ENCODE measurements at places on chromosomes 12 and 14.

DNA sequence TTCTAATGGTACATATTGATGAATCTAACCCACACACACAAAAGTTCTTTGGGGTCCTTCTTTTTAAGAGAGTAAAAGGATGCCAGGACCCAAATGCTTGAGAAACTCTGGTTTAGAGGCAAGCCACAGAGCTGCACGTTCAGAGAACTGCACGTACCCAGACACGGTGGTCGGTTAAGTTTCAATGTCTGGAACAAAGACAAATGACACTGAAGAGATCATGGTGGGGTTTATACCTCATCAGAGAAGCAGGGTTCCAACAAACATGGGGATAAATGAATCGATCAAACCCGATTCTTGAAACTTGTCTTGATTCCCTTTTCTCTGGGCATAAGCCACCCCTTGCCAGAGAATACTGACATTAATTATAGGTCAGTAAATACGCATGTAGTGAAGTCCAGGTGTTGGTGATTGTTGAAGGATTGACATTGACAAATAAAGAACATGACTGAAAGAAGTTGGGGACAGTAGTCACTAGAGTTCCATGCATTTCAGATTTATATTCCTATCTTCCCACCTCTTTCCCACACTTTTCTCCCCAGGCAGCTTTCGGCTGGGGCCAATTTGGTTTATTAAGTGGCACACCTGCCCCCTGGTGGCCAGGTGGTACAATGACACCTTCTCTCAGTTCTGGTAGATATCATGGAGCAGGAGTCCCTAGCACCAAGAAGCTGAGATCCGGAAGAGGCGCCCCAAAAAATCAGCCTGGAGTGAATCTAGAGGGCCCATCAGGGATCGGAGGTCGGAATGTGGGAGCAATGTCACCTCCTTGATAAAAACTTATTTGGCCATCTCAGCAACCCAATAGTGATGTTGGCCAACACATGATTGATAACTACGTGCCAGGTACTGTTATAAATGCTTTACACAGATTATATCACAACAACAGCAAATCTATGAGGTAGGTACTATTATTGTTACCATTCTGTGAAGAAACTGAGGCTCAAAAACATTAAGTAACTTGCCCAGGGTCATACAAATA, 17.8 kb upstream of the HDAC7 start:
- DNase-seq: peak; percentile 71

- DNase-seq: no peak
Measured at GRCh38 chr12:122849352-122850047, 14.2 kb downstream of the HIP1R start.

DNA sequence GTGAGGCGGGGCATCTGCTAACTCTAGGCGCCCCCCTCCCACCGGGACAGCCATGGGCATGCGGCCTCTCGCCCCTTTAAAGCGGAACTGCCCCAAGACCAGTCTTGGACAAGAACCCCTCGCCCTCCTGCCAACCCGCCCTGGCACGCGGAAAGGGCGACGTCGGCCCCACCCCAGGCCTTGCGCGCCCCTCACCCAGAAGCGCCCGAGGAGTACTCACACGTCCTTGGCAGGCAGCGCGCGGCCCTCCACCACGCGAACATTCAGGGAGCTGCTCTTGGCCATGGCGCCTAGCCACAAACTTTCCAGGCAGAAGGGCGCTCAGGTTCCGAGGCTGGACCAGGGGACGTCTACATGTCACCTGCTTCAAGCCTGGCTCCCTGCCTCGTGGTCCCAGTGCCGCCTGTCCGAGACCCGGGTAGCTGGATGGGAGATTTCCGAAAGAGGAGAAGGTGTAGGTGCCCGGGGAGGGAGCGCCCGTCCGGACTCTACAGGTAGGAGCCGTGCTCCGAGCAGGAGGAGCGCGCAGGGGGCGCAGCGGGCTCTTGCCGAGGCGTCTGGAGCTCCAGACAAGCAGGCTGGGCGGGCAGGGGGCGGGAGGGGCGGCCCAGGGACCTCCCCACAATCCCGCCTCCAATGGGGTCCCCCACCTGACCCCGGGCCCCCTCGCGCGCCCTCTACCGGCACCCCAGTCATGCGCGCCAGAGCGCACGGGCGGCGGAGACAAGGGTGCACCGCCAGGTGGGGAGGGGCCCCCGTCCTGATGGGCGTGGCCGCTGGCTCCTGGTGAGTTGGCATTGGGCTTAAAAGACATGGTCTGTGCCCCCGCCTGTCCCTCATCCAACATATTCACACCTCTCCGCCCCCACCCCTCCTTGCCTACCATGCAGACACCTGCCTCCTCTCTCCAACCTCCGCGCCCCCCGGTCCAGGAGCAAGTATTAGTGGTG, at the start of gene RASAL1:
TSS of gene RASAL1 (minus strand) at position 584 of the 950 bp plus-strand sequence. CDS start at position 285, 299 bp downstream.
- DNase-seq: peak; percentile 9

DNA sequence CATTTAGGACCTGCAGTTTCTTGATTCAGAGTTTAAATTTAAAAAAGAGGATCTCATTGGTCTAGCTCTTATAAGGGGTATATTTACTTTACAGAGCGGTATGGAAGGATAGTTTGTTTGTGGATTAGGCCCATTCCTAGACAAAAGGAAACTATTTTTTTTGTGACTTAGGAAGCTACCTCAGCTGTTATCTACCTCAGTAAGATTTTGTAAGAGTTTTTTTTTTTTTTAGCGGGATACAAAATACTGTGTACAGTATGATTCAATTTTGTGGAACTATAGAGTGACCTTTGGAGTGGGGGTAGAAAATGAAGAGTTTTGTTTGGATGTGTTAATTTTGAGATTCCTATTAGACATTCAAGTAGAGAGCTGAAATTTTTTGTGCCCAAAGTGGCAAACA, 104.6 kb upstream of the ATF1 start:
- DNase-seq: no peak

GRCh38 chr12:3097186-3097804, 20.1 kb downstream of the TSPAN9 start:
- DNase-seq: no peak

- no peak for DNase-seq
Measured at GRCh38 chr12:777550-778047, 25.2 kb downstream of the WNK1 start.

DNA sequence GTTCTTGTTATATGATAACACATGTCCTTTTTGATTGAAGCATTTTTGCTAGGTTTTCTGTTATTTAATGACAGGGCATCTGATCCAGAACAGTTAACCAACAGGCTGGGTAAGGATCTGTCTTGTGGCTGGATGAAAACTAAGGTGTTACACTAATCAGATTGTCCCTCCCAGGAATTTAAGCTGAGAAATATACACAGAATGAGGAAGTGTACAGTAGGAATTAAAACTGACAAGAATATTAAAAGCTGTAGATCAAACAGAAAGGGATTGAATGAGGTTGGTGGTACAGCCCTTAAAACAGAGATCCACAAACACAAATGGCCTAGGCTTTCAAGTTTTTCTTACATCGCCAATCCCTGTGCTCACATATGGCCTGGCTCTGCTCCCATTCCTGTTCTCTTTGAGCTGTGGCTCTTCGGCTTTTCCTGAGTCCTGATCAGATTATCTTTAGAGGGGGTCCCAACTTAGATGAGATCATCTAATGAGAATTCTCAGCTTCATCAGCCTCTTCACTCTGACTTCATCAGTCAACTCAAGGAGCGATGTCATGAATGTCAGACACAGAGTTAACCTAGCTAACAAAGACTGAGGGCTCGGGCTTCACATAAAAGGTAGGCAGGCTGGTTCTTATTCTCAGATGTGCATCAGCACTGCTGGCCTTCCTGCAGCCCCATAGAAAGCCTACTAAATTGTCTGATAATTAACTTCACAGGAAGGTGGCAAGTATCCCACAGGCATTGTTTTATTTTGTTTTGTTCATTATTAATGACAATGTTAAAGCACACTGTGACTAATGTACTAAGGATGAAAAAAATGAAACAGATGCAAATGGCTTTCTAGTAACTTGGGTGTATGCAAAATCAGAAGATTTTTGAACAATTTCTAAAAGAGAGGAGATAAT, 11.4 kb downstream of the PYGL start:
- no peak for DNase-seq

GRCh38 chr14:81473456-81474147, 60.1 kb downstream of the SEL1L start:
- DNase-seq: no peak

DNA sequence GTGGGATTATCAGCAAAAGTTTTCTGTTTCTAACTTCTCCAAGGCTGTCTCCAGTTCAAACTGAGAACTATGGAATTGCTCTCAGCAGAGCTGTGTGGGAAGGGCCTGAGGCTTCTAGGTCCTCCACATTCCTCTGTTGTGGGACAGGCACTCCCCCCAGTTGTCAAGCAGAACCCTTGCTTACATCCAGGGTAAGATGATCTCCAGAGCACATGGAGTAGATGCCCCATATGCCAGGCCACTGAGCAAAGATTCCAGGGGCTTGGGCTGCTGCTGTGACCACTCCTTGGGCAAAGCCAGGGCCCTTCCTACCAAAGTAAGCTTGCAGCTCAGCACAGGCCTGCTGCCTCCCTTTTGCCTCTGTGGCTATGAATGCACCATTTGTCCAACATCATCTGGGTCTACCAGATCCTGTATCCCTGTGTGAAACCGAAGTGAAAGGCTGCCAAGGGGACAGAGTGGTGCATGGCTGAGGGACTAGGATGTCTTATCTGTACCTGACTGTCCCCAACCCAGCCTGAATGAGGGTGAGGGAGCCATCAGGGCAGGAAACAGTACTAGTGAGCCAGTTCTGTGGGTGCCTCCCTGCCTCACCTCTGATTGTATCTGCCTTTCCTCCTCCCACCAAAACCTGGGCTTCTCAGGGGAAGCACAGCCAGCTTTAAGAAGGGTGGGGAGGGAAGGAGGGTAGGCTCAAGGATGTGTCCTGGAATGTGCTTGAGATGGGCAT, 13.1 kb upstream of the ESPL1 start:
- DNase-seq: no peak

DNA sequence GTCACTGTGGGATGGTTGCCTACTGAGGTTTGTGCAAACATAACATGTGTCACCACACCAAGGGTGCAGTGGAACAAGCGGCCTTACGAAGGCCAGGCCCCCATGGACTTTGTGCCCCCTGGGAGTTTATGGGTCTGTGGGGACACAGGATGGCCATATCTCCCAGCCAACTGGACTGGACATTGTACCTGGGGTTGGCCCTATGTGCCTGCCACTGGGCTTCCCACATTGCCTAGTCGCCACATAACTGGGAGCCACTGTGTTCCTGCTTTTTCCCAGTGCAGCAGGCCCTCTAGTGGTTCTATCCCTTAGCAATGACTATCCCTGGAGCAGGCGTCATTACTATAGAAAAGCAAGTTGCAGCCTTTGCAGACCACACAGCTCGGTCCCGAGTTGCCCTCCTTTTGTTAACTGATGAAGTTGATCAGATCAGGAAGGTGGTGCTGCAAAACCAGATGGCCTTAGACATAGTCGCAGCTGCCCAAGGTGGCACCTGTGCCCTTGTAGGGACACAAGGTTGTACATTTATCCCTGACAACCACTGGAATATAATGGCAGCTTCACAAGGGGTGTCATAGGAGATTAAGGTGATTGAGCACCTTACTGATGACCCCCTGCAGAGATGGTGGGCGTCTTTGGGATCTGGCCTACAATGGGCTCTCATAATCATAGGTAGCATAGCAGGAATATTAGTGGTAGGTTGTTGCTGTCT, 15.2 kb upstream of the RNASE12 start:
- DNase-seq: peak; percentile 8

- DNase-seq: no peak
Measured at GRCh38 chr12:76530516-76530915, 29.1 kb downstream of the OSBPL8 start.

GRCh38 chr14:94773655-94774343, 3.9 kb upstream of the GSC start:
- no peak for DNase-seq

DNA sequence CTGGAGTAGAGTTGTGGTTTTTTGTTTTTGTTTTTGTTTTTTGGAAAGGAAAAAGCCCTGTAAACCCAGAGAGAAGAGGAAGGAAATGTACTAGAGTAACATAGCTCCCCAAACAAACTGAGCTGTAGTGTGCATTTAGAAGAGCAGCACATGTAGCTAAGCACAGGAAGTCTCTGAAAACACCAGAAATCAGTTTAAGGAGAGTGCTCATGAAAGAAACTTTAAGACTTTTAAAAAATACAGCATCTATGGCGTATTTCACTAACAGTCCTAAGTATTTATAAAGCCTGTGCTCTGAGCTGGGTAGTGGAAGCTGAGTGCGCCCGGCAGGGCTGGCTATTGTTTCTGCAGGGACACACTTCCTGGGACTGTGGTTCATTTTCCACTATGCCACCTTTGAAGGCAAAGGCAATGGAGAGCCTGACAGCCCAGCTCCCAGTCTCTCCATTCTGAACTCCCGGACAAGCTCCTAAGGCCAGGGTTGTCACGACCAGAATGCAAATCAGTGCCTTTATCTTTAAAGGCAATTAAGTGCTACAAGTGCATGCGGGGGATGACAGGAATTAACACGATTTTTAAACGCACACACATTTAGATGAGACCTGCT, 45.4 kb downstream of the NIN start:
- DNase-seq: no peak

- DNase-seq: no peak
Measured at GRCh38 chr12:38934686-38935085, 29.3 kb upstream of the CPNE8 start.

GRCh38 chr14:24978862-24979724, 70.9 kb downstream of the STXBP6 start:
- no peak for DNase-seq

GRCh38 chr12:3186546-3187215, 109.5 kb downstream of the TSPAN9 start:
- peak; percentile 46 for DNase-seq

- DNase-seq: no peak
Measured at GRCh38 chr12:112584266-112584722, 165.5 kb downstream of the PTPN11 start.

GRCh38 chr12:42868291-42868690, 278.7 kb upstream of the PRICKLE1 start:
- DNase-seq: no peak

GRCh38 chr14:26328791-26329190, 269.0 kb downstream of the NOVA1 start:
- no peak for DNase-seq

- peak; percentile 8 for DNase-seq
Measured at GRCh38 chr12:19277711-19278110, 148.2 kb downstream of the PLEKHA5 start.

- peak; percentile 84 for DNase-seq
Measured at GRCh38 chr12:4855121-4855924, 54.4 kb upstream of the KCNA1 start.

DNA sequence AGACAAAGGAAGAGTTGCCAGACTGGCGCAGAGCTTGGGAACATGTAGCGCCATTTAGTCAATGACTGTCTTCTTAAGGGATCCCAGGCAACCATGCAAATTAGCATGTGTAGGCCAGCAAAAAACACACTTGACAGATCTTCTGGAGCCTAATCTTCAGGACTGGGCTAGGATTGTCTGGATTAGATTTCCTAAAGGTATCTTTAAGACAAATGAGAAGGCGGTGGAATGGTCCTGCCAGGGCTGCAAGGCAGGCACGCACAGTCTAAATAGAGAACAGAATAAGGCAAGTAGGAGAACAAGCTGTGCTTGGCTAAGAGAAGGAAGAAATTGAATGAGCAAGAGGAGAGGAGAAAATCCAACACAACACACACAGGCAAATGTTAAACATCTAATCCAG, 80.0 kb downstream of the CIT start:
- no peak for DNase-seq
